ENCODE measurements at places on chromosomes 13 and 19.
A peak's percentile ranks its signal among the peaks of the same experiment; 100 is the strongest.

DNA sequence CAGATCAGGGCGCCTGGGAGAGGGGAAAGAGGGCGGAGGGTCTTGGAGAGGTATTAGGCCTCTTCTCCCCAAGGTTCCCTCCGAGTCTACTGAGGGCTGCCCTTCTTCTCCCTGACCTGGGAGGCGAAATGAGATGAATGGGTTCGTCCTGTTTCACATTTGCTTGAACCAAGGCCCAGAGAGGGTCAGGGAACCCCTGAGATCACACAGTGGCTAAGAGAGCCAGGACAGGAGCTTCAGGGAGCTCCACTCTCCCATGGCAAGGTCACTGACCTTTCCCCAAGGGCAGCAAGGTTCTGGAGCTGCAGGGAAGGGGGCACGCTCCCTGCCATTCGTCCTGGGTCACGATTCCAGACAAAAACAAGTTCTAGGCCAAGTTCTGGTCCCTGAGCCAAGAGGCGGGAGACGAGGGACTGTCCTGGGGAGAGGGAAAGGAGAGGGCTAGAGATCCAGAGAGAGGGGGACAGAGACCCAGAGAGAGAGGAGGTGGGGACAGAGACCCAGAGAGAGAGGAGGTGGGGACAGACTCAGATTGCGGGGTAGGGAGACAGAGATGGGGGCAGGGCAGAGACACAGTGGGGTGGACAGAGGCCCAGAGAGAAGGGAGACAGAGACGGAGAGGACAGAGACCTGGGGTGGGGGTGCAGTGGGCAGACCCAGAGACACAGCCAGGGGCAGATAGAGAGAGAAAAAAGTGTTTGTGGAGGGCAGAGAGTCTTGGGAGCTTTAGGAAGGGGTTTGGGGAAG is 541 bp downstream of the ASPDH start:
- no peak for DNase-seq

GRCh38 chr13:35597451-35597850 is 121.0 kb upstream of the MAB21L1 start:
- no peak for DNase-seq

DNA sequence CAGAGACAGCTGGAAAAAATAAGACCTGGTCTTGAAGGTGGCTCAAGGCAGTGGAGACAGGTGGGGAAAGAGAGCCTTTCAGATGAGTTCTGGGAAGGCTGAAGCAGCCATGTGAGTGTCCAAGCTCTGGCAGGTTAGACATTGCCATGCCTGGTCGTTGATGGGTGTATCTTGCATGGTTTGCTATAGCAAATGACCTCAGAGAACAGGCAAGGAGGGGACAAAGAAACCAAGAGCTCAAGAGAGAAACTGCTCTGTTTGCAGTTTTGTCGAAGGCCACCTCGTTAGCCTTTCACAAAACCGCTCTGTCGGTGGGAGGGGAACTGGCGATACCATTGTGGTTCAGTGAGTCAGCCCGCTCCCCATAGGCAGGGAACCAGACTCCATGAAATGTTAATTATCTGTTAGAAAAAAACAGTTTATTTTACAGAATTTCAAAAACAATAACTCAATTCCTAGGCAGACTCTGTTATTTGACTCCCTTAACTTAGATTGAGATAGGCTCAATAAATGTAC is 82.8 kb upstream of the ARGLU1 start:
- DNase-seq = no peak

DNA sequence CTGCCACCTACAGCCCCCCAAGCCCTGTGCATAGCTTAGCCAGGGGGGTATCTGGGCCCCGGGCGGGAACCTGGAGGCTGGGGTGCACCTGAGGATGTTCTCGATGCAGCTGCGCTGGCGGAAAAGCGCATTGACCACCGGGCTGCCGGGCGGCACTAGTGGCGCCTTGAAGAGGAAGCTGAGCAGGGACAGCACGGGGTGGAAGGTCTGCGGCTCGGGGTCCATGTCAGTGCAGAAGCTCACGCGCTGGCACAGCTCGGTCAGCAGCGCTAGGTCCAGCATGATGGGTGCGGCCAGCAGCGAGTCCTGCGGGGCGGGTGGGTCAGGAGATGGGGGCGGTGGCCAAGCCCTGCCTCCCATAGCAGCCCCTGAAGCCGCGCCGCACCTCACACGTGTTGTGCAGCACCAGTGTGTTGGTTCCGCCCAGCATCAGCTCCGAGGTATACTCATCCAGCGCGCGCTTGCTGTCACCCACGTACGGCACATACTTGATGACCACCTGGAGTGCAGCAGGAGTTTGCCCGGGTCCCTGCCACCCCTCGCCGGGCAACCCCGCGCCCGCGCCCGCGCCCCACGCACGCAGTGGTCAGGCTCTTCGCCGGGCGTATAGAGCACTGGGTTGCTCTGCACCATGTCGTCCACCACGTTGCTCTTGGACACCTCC is 2.6 kb downstream of the ISYNA1 start:
- DNase-seq = no peak

GRCh38 chr13:98557937-98558792 is 18.7 kb downstream of the STK24 start:
- DNase-seq = peak; percentile 36

- no peak for DNase-seq
These were observed 120.5 kb downstream of the SLC7A1 start for GRCh38 chr13:29474991-29475390.

DNA sequence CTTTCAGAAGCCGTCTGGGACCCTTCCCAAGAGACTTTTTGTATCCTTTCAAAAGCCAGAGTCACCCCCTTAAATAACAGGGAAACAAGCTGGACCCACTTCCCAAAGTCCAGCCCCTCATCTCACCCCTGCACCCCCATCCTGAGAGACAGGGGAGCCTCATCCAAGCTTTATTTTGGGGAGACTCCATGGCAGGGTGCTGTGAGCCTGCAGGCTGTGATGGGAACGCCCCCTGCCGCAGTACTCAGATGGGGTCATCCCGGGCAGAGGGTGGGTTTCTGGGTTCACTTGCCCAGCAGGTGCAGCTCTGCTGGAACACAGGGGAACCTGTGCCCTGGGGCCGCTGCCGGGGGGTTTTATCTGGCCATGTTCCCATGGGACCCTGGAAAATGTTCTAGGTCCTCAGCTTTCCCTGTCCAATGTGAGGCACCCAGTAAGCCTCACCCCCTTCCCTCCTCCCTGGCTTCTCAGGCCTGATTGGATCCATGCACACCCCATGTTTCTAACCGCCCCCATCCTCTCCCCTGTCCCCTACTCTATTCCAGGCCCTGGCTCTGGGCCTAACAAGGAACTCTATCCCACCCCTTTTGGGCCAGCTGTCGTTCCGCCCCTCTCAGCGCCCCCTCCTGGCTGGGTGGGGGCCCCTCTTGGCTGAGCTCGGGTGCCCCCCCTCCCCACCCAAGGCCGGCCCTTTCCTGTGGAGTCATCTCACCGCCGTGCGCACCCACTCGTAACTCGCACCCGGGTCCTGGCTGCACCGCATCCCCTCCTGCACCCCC is 1.0 kb downstream of the HIF3A start:
- peak; percentile 94 for DNase-seq

GRCh38 chr19:38061294-38061693 is 154.3 kb downstream of the SIPA1L3 start:
- no peak for DNase-seq

DNA sequence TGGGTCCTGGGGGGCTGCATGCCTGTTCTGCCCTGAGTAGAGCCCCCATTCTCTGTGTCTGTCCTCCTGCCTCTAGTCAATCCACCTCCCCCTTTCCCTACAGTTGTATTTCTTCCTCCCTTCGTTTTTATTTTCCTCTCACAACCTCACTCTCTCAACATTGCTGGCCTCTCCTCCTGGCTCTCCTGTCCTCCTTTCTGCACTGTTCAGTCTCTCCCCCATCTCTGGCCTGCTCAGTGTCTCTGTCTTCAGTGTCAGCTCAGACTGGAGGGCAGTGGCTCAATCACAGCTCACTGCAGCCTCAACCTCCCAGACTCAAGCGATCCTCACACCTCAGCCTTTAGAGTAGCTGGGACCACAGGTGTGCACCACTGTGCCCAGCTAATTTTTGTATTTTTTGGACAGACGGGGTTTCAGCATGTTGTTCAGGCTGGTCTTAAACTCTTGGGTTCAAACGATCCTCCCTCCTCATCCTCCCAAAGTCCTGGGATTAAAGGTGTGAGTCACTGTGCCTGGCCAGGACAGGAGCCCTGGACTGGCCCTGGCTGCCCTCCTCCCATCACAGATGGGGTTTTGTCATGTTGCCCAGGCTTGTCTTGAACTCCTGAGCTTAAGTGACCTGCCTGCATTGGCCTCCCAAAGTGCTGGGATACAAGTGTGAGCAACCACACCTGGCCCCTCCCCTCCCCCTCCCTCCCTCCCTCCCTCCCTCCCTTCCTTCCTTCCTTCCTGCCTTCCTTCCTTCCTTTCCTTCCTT is 32.0 kb upstream of the IGFL1 start:
- DNase-seq = peak; percentile 1

- no peak for DNase-seq
These were observed 127.6 kb downstream of the KATNAL1 start for GRCh38 chr13:30179597-30180276.

DNA sequence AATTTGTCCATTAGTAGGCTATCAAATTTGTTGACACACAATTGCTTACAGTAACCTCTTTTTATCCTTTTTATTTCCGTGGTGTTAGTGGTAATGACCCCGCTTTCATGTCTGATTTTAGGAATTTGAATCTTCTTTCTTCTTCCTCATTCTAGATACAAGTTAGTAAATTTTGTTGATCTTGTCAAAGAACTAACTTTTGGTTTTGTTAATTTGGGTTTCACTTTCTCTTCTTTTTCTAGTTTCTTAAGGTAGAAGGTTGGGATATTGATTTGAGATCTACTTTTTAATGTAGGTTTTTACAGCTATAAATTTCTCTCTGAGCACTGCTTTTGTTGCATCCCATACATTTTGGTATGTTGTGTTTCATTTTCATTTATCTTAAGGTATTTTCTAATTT is 53.3 kb upstream of the SLC7A1 start:
- no peak for DNase-seq

DNA sequence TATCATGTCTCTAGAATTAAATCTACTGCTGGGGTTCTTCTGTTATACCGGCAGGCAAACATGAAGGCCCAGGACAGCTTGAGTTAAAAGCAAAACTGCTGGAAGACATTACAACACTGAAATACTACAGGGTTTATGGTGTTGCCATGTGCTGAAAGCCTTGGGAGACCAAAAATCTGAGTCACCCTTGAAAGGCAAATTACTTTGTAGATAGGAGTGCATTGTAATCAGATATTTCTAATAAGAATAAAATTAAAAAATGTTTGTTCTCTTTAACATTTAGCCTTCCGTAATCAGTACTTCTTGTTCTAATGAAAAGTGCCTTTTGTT is 181.3 kb downstream of the PCDH9 start:
- DNase-seq = no peak

DNA sequence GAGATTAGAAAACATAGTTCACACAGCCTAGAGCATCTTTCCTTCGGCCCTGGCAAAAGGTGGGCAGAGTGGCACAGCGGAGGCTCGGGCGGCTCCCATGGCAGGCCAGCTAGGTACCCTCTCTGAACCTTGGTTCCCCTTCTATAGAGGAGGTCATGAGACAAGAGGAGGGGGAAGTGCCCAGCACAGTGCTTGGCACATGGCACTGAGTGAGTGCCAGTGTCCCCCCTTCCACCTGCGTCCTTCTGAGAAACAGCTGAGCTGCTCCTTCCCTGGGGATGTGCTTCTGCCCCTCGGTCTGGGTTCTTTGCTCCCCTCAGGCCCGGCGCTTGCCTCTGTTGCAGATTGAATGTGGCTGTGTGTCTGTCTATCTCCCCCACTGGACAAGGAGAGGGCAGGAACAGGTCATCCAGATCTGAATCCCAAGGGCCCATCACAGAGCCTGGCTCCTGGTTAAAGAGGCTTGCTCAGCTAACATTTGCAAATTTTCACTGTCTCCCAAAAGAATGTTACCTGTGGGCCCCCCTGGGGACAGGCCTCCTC is 165.6 kb downstream of the USP12 start:
- DNase-seq = no peak

GRCh38 chr13:82627183-82627582 is 1255.1 kb downstream of the SLITRK1 start:
- no peak for DNase-seq

DNA sequence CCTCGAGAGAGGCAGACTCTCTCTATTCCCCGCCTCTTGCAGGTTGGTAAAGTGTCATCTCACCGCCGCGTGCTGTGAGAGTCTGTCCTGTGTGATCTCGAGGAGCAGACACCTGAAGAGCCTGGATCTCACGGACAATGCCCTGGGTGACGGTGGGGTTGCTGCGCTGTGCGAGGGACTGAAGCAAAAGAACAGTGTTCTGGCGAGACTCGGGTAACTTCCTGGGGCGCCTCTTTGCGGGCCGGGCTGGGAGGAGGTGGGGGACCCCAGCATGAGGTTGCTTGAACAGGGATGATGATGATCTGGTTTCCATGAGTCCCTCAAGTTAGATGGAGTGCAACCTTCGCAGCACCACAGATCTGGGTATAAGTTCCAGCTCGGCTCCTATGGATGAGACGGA is 67.0 kb downstream of the NLRP5 start:
- DNase-seq = no peak

DNA sequence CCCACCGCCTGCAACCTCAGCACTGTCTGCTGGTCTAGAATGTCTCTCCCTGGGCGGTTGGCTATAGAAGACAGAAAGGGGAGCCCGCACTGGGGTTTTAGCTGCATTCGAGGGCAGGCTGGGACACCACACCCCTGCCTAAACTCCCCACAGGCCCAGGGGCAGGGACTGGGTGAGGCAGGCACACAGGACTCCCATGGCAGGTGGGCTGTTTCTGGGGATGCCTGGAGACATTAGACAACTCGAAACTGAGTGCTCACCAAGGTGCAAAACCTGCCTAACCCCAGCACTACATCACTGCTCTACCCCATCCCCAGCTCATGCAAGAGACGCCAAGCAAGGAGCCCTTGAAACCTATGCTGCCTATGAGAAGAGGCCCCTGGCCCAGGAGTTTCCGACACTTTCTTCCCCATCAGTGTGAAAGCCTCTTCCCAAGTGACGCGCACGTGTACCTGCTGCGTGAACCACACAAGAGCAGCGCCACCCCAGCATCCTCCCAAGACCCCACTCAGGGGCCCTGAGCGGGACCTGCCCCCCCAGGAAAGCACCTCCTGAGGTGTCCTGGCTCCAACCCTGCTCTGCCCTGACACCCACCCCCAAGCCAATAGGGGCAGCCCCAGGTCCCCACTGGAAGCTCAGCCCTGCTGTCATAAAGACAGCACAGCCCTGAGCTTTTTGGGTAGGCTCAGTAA is 121.2 kb downstream of the TUBA3C start:
- DNase-seq = no peak

DNA sequence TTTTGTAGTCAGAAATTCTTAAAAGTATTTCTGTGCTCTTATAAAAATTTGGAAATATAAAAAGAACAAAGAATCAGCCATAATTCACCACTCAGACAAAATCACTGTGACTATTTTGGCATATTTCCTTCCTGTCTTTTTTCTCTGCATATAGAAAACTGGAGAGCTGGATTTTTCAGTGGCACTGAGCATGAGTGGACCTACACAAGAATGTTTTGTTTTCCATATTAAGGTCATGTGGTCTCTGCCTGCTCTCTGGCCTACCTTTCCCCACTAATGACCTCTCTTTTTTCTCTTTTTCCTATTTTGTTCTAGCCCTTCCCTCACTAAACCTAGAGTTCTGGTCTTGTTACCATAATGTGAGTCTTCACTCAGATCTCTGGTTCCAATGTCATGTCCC is 17.6 kb upstream of the USP12 start:
- DNase-seq = no peak

GRCh38 chr13:71867131-71867814 is at the start of gene DACH1:
Gene DACH1 (minus strand): TSS chr13:71867204.
- peak; percentile 76 for DNase-seq

All from right forelimb (tissue), 1 donor.